ENCODE measurements at places on chromosomes 5 and 9.

DNA sequence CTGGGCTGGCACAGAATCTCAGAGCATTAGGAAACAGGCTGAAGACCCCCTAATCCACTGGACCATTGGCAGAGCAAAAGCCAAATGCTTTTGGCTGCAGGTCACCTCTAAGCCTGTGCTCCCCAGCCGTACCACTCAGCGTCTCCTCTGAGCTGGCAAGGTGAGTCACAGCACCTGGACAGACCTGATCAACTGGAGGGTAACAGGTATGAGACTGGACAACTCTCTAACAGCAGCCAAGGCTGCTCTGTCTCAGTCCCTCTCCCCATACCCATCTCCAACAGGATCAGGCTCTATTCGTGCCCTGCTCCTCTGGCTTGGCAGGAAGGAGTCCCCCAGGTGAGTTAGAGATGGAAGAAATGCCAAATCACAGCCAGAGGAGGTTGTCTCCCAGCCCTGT, 4.7 kb downstream of the GOLGA2 start:
- no peak for DNase-seq

- DNase-seq: no peak
These were observed 30.2 kb downstream of the MAML1 start for GRCh38 chr5:179762781-179763176.

DNA sequence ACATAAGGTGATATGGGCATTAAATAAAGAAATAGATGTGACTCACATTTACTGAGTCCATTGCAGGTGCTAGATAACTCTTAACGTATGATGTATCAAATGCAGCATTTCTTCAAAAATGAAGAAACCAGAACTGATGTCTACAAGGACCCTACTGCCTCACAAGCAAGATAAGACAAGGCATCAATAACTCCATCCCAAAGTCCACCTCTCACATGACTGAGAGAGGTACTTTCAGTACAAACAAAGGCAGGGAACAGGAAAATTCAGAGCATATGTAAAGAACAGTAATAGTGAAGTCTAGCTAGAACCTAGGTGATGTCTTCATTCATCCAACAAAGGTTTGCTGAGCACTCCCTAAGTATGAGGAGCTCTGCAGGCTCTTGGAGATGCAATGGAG, 54.7 kb downstream of the KLHL3 start:
- no peak for DNase-seq

- DNase-seq: no peak
These were observed 9.3 kb downstream of the PHF2 start for GRCh38 chr9:93585695-93586094.

DNA sequence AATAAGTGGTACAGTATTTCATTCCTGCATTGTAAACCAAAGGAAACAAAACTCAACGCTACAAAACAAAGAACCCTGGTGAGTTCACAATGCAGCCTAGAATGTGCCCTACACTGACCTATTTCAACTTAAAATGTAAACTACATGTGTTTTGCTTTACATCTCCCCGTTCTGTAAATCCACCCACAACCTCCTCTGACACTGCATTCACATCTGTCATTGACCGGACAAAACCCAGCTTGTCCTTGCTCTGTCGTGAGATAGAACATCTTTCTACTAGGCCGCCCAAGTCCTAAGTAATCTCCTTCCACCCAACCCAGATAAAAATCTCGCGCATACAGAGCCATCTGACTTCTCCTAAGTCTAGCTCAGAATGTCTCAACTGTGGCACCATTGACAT, 6.1 kb upstream of the VLDLR start:
- no peak for DNase-seq

DNA sequence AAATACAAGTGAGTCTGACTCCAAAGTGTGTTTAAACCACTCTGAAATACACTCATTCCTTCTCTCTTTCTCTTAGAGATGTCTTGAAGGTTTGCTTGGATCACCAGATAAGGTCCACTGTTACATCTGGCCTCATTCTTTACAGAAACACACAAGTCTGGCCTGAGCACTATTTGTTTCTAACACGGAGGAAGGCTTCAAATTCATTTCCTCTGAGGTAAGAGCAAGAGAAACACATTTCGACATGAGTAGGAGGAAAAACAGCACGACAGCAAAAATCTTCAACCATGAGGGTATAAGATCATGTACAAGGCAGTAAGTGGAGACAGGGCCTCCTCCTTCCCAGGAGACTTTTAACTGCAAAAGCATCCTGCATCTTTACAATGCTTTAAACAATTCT, 8.0 kb downstream of the SIL1 start:
- DNase-seq: no peak

DNA sequence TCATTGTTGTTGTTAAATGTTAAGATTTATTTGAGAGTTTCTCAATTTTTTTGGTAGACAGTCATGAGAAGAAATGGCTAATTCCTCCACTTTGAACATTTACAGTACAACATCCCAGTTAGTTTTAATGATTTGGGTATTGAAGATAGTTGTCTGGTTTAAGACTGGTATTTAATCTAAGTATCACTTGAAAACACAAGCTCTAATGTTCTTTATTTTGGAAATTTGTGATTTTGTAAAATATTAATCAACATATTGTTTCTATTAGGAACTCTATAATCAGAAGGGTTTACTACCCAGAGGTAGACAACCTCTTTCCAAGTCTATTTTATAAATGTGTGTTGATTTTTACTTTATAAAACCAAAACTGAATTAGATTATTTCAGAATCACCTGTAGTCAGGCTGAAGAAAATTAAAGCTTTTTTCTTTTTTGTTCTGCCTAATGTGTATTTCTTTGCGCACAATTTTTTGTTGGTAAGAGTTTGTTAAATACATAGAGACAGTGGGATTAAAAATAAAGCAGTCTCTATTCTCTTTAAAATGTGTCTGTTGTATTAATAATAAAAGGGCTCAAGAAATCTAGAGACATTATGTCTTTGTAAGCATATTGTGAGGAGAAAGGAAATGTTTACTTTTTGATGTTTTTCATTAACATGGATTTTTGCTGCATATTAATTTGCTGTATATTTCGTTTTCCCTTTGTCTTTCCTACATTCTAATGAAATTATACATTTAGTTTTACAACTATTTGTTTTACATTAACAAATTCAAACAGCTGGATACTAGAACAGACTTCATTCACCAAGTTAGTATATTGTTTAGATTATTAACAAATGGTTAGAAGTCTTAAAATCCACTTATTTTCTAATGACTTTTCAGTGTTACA, 3.9 kb upstream of the PURA start:
- DNase-seq: no peak

- DNase-seq: no peak
These were observed 103.3 kb downstream of the CWC27 start for GRCh38 chr5:64872044-64872443.

GRCh38 chr5:79329453-79329852, 93.5 kb downstream of the JMY start:
- no peak for DNase-seq

GRCh38 chr5:151258201-151258611, 5.2 kb downstream of the GM2A start:
- no peak for DNase-seq

- DNase-seq: no peak
These were observed 15.2 kb downstream of the UBAC1 start for GRCh38 chr9:135945969-135946368.

DNA sequence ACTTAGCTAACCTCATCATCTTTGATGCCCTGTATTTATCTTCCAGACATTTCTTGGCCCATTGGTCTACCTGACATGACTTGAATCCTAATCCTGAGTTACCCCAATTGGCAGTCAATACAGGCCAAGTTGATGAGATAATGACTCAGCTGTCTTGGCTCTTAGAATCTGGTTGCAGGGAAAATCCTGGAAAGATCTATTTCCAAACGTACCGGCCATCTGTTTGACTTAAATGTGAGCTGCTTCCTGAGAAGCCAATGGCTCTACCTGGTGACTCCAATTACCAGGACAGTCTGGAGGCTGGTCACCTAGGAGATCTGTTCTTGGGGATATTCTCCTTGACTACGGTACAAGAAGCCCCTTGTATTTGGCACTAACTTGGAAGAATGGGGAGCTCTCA, 475.2 kb upstream of the BRINP1 start:
- DNase-seq: no peak

- DNase-seq: no peak
These were observed 79.7 kb downstream of the MED27 start for GRCh38 chr9:131999692-132000551.

DNA sequence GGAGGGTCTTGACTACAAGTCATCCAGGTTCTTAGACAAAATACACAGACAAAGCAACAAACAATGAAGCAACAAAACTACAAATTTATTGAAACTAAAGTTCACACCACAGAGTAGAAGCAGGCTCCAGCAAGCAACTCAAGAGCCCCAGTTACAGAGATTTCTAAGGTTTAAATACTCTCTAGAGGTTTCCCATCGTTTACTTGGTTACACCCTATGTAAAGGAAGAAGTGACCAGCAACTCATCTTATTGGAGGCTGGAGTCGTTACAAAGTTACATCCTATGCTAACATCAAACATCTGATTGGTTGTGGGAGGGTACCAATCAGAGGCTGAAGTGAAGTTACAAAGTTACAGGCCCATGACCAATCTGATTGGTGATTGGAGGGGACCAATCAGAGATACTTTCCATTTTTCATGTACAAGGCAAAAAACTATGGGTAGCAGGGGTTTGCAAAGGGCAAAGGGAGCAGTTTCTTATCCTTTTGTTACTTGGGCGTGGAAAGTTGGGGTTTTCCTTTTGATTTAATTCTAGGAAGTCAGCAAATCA, 2292.6 kb upstream of the C9orf72 start:
- DNase-seq: no peak

- no peak for DNase-seq
These were observed 12.3 kb downstream of the MAST4 start for GRCh38 chr5:66608501-66608900.

- DNase-seq: no peak
These were observed 14.5 kb upstream of the TAS2R1 start for GRCh38 chr5:9644630-9645029.

DNA sequence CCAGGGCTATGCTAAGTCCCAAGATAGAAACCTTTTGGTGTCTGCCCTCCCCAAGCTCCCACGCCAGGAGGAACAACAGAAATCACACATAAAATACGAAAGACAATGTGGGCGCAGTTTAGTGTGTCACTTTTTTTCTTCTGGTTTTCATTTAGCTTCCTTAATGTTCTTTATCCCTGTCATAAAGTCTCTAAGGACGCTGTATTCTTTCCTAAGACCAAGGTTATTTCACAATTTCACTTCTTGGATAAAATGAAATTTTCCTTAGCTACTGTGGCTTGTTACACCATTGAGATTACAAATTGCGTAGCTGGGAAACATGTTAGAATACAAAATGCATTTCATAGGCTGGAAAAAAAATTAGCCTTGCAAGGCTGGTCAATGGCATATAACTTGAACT, 85.4 kb downstream of the GLIS3 start:
- DNase-seq: no peak

GRCh38 chr5:1121891-1122290, 10.0 kb upstream of the SLC12A7 start:
- no peak for DNase-seq

DNA sequence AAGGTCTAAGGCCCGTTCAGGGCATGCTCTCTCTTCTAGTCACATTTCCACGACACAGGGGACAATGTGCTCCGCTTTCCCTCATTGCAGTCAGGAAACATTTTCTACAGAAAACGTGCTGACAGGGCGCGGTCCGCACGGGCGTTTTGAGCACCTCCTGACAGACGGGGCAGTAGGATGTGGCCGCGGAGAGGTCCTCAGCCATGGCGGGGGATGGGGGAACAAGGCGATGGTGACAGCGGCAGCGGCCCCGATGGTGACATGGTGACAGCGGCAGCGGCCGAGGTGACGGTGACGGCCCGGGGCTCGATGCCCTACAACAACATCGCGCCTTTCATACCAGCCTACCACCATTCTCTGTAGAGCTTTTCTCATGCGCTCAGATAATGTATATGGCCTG, 4.1 kb downstream of the PLPP1 start:
- DNase-seq: no peak

DNA sequence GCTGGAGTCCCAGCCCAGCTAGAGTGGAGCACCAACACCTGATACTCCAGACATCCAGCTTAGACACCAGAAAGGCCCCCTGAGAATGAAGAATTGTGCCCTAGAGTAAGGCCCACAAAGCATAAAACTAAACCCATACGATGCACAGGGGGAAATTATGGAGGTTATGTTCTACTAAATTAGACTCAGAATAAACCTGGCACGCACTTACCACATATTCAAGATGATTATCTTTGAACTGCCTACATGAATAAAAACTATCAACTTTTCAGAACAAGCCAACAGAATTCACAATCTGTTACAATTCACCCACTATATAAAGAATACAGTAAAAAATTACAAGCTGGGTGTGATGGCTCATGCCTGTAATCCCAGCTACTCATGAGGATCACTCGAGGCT, 168.5 kb downstream of the CPLANE1 start:
- DNase-seq: no peak

DNA sequence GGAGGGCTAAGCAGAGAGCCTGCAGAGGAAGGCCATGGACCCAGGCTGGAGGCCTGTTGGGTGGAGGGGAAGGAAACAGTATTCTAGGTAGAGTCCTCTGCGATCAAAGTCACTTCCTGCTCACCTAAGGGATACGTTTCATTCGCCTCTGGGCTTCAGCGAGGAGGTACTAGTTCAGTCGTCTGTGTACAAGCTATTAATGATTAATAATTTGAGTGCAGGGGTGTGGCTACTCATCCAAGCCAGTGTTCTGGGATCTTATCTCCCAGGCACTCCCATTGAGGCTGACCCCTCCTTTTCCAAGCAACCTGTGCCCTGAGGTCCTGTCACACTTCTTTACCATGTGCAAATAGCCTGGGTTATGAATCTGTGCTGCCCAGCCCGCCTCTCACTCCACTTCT, 25.2 kb downstream of the RALGPS1 start:
- DNase-seq: no peak

GRCh38 chr5:151622367-151623088, 31.4 kb upstream of the FAT2 start:
- no peak for DNase-seq

GRCh38 chr9:124558777-124559470, 51.7 kb upstream of the NR5A1 start:
- DNase-seq: no peak

GRCh38 chr5:81180780-81181460, 52.2 kb upstream of the CKMT2 start:
- no peak for DNase-seq

DNA sequence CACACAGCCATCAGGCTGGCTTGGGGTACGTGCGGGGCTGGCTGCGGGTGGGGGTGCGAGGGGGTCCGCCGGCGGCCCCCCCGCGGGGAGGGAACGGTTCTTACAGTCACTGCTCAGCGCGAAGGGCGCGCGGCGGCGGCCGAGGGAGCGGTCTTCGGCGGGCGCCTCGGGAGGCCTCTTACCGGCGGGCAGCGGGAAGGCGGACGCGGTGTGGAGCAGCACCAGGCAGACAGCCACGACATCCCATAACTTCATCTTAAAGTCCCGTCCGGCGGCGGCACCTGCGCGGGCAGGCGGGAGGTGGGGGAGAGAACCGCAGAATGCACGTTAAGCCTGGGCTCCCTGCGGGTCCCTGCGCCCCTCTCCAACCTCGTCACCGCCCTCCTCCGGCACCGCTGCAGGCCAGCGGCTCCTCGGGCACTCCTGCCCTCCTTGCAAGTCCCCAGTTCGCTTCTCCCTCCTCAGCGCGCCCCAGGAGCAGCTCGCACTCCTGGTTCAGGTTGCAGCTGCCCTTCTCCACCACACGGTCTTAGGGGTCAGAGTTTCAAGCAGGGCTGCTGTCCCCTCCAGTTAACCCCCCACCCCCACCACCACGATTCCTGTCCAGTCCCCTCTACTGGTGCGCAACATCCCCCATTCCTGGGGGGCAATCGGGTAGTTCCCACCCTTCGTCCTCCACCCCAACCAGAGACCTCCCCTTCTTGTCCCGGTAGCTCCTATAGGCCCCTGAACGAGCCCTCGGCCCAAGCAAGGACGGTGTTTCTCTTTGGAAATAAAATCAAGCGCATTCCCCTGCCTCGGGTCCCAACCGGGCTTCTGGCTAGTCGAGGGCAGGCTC, 5.1 kb downstream of the GDNF start:
- DNase-seq: no peak

Data from CD4-positive, alpha-beta T cell treated with Interleukin-4 for 1 hour (primary cell).